ENCODE measurements at places on chromosomes 2 and 18.
A peak's percentile ranks its signal among the peaks of the same experiment; 100 is the strongest.

DNA sequence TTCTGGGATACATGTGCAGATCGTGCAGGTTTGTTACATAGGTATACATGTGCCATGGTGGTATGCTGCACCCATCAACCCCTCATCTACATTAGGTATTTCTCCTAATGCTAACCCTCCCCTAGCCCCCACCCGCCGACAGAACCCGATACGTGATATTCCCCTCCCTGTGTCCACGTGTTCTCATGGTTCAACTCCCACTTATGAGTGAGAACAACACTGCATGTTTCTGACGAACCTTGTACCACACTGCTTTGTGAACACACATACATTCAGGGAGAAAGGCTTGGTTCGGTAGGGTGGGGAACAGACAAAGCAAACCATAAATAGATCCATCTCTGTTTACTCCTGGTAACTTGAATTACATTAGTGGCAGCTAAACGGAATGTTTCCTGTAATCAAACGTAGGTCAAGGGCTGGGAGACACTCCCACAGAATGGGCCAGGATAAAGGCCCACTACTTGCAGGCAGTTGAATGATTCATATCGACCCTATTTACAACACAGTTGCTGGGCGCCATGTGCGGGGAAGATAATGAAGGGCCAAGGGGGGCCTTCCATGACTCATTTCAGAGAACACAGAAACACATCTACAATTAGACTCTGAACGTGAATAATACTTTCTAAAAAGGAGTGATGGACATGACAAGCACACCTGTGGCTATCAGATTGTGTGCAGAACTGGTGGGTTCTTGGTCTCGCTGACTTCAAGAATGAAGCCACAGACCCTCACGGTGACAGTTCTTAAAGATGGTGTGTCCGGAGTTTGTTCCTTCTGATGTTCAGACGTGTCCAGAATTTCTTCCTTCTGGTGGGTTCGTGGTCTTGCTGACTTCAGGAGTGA lies 56.8 kb upstream of the KIDINS220 start:
- no peak for DNase-seq

DNA sequence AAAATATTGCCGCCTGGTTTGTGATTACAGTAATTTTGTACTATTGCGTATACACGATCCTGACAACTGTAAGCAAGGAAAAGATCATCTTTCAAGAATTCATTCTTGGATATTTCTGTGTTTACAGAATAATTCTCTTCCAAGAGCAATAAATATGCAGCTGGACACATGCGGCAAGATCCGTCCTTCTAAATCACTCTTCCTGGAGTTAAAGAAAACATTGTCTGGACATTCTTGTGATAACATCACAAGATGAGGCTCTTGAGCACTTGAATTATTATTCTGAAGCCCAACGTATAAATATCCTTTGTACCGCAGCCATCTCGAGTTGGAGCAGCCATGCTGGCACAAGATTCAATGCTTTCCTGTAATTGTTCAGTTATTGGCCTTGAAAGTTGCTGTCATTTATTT lies 9.9 kb downstream of the FHL2 start:
- DNase-seq: peak; percentile 93

DNA sequence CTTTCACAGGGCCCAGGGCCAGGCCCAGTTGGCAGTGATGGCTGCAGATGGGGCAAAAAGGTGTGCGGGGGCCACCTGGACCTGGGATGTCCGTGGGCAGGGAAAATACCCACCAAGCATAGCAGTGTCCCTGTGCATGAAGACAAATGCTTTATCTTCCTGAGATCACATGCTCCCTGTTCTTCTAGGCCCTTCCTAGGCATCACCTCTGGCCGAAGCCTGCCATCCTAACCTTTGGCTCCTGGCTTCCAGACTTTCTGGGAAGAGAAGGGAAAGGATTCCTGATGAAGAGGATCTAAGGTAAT lies 105.0 kb upstream of the SMAD2 start:
- DNase-seq: no peak

GRCh38 chr18:25042641-25043051 lies 309.3 kb downstream of the ZNF521 start:
- no peak for DNase-seq

- no peak for DNase-seq
Measured at GRCh38 chr2:133644846-133645245, 76.6 kb upstream of the NCKAP5 start.

GRCh38 chr2:233223059-233223894 lies 28.2 kb upstream of the ATG16L1 start:
- no peak for DNase-seq

- peak; percentile 33 for DNase-seq
Measured at GRCh38 chr2:144830543-144830942, 310.6 kb upstream of the ZEB2 start.
